ENCODE measurements at places on chromosomes 2 and 18.

- no peak for DNase-seq
Observed at GRCh38 chr2:203040966-203041521, 26.4 kb downstream of the NBEAL1 start.

DNA sequence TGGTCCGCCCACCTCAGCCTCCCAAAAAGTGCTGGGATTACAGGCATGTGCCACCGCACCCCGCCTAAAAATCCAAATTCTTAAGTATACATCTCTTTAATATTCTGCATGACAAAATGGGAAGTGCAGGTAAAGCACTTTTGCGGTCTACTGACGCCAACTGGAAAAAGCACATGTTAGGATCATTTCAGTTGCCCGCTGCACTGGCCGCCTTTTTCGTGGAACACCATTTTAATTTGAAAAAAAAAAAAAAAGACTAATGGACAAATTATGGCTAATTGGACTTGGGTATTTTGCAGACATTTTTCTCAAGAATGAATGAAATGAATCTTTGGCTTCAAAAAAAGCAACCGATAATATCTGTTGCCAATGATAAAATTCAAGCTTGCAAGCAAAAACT lies 129.3 kb upstream of the GPC1 start:
- DNase-seq, result no peak

DNA sequence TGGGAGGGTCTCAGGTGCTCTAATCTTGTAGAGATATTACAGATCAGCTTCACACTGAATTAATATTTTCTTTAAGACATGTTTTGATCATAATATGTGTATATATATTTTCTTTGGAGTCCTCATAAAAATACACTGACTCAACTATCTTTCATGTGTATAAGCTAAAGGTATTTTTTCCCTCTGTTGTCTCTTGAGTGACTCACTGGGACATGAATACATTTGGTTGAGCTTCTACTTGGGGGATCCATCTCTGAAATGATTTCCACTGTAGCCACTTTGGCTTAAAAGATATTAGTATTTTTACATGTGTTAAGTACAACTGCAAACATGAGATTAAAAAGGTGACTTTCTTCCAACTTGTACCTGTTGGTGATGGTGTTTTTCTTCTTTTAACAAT lies 140.8 kb downstream of the TTN start:
- DNase-seq, result no peak

GRCh38 chr2:156903335-156903734 lies 354.2 kb upstream of the GALNT5 start:
- no peak for DNase-seq

- DNase-seq, result peak; percentile 51
Observed at GRCh38 chr2:54725343-54726099, 2.1 kb downstream of the EML6 start.

DNA sequence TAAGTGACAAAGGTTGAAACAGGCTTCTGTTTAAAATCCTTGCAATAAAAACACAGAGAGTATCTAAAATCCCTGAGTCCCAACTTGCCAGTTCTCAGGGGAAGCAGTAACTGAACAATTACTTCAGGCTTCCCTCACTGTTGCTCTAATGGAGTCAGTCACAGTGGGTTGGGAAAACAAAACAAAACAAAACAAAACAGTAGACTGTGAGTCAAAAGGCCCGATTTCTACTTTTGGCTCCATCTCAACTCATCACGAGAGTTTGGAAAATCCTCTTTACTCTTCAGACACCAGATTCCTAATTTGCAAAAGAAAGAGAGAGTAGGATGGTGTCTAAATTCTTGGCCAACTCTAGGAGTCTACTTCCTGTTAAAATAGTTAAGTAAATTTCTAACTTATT lies 1.1 kb downstream of the FSHR start:
- DNase-seq, result no peak

- no peak for DNase-seq
Observed at GRCh38 chr2:132584976-132585817, 84.8 kb downstream of the LYPD1 start.

DNA sequence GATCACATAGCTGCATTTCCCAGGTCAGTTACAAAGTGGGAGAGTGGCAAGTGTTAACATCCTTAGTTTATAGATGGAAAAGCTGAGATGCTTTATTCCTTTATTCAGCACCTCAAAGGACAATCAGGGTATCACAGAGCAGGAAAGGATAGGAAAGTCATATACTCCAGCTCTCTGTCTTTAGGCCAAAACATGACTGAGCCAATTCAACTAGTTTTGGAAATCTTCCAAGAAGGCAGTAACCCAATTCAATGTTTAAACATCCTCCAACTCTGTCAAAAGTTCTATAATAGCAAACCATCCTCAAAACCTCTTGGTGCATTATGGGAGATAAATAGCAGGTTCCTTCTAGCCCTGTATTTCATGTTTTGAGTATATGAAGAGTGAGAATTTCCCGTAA lies 25.2 kb downstream of the CASP8 start:
- DNase-seq, result no peak

GRCh38 chr2:203786549-203787351 lies 80.3 kb downstream of the CD28 start:
- peak; percentile 5 for DNase-seq

- DNase-seq, result no peak
Observed at GRCh38 chr18:47801817-47802216, 128.6 kb downstream of the SMAD2 start.

GRCh38 chr2:190486037-190486623 lies 48.4 kb downstream of the NEMP2 start:
- DNase-seq, result no peak

GRCh38 chr2:226969417-226970080 lies 133.7 kb downstream of the RHBDD1 start:
- DNase-seq, result no peak

- peak; percentile 65 for DNase-seq
Observed at GRCh38 chr2:60641811-60642788, 88.6 kb upstream of the BCL11A start.

GRCh38 chr2:223101340-223102039 lies 49.5 kb downstream of the KCNE4 start:
- DNase-seq, result peak; percentile 80

DNA sequence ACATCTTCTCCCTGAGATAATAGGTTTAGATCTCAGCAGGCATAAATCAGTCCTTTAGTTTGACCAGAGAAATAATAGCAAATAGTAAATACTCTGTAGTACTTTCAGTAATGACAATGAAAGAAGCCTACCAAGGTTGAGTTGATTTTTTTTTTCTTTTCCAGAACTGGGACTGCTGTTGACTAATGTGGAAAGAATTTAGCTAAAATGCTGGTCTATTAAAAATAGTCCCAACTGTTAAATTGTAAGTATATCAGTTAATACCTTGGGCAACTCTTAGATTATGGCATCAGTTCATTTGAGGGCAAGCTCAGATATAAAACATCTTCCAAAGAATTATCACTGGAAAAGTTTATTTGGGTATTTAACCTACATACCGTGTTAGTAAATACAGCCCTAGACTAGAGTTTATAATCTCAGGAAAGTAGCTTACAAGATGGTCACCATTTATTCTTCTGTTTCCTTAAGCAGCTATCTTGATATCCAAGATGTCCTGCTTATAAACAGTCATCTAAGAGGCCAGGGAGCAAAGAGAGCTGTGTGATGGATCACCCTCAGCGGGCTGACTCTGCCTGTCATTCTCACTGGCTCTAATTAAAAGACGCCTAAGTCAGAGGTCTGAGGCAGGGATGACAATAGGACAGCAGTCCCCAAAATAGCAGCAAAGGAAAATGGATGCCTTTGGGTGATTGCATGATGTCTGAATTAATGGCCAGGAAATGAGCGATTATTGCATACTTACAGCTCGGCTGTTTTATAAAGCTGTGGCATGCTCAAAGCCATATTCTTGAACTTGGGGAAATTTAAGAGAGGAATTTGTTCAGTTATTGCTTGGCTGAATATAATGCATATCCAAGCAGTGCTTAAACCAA lies 121.3 kb downstream of the MTX2 start:
- DNase-seq, result no peak

GRCh38 chr2:96888072-96889011 lies 18.5 kb upstream of the SEMA4C start:
- DNase-seq, result peak; percentile 44

- DNase-seq, result no peak
Observed at GRCh38 chr2:220876080-220876824, 695.9 kb downstream of the EPHA4 start.

DNA sequence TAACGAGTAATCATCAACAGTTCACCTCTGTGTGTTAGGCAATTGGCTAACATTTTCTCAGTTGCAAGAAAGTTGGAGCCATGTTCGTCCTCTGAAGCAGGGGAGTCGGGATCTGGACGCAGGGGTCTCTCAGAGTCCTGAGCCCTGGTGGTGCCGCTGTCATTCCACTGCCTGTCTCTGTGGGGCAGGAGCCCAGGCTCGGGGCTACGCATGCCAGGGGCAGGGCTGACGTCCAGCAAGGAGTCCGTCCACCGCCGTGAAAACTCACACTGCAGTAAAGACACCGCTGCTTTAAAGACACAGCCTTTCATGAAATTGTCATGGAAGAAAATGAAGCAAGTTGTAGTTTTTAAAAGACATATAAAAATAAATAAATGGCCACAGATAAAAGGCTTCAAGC lies 571.1 kb upstream of the SOX11 start:
- DNase-seq, result no peak

GRCh38 chr18:26458526-26459232 lies 89.7 kb downstream of the KCTD1 start:
- no peak for DNase-seq

- no peak for DNase-seq
Observed at GRCh38 chr18:76855594-76855993, 33.2 kb downstream of the ZNF236 start.

GRCh38 chr18:60865801-60866200 lies 467.4 kb upstream of the CDH20 start:
- peak; percentile 26 for DNase-seq

DNA sequence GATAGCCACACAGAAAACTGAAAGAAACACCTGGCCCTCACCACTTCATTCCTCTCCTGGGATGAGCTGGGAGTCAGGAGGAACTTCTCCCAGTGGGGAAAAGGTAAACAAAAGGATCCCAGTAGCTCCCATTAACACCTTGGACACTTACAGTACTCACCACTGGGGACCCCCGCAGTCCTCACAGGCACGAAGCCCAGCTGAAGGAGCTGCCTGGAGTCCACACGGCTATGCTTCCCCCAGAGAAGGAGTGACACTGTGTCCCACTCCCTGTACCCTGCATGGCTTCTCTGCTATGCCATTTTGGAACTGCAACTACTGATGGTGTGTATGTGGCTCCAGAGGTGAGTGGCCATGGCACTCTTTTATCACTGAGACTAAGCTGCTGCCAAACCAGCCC lies 1565.1 kb downstream of the LRP1B start:
- peak; percentile 36 for DNase-seq

GRCh38 chr18:41645589-41646360 lies 309.3 kb upstream of the PIK3C3 start:
- DNase-seq, result peak; percentile 91

DNA sequence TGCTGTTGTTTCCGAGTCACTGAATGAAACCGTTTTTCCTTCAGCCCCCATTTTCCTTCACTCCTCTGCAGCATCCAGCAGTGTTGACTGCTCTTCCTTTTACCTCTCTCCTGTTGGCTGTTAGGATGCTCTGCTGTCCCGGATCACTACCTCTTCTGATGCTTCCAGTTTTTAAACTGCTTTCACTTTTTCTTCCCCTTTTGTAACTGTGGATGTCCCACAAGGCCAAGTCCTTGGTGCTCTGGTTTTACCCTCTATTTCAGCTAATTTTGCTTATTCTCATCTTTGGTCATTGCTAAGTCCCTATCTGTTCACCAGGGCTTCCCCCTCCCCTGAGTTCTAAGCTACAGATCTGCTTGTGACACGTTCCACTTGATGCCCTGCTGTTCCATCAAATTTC lies 39.4 kb upstream of the MAP4K3 start:
- DNase-seq, result no peak
